ENCODE measurements at places on chromosomes 11 and 22.
A peak's percentile ranks its signal among the peaks of the same experiment; 100 is the strongest.

DNA sequence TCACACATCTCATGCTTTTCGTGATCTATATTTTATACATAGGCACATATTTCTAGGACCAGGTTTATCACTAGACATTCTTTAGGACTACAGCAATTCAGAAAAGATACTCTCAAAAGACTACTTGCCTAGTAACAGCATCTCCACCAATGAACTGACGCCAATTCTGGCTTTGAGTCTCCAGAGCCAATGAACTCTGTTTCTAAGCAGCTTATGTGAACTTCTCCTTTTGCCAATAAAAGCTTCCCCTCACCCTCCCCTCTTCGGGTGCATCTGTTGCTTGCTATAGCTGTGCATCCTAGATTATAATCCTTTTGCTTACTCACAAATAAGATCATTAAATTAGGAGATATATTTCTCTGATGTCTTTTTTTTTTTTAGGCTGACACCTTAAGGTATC is 11.4 kb upstream of the ANKK1 start:
- DNase-seq: peak; percentile 3

- DNase-seq: no peak
These were observed 34.5 kb upstream of the TH start for GRCh38 chr11:2205981-2206690.

- DNase-seq: peak; percentile 10
These were observed 232.2 kb downstream of the GUCY1A2 start for GRCh38 chr11:106785913-106786650.

- DNase-seq: no peak
These were observed 133.8 kb downstream of the ATXN10 start for GRCh38 chr22:45805413-45805812.

- DNase-seq: no peak
These were observed 35.2 kb downstream of the SHISAL1 start for GRCh38 chr22:44277386-44278135.

DNA sequence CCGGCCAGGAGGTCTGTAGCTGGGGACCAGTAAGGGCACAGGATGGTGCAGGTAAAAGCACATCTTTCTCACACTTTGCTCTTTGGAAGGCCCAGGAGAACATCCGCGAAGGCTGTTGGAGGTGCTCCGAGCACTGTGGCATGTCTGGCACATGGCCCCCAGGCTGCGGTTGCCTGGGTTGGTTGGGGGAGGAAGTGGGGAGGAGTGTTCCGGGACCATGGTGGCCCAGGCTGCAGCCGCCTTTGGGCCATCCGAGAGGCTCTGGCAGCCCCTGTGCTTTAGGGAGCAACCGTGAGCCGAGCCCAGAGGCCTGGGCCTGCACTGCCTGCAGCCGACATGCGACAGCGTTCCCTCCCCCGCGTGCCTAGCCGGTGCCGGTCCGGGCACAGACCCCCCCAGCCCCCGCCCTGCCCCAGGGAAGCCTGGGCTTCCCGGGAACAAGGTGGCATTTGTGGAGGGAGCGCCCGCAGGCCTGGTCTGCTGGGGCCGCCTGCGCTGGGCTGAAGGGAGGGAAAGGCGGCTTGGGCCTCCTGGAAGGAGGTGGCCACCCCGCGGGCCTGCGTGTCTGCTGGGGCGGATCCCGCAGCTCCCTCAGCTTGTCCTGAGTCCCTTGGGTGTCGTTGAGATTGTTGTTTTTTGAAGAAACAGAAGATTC is 57.9 kb downstream of the GRAMD4 start:
- DNase-seq: no peak

Measured in HCEC 1CT (cell line).